CD8-positive, alpha-beta memory T cell (primary cell): ENCODE measurements at places on chromosomes 5 and 9. TPM values are rescaled to one million over a fixed set of nuclear protein-coding genes. Genes with fewer than 3 reads are reported as not detected.
A peak's percentile ranks its signal among the peaks of the same experiment; 100 is the strongest.

GRCh38 chr9:4986783-4987182, 1.7 kb downstream of the JAK2 start:
- H3K27me3 ChIP-seq = no peaks in the 10 kb centered on the region
- H3K27ac ChIP-seq = peak overlapping the region; percentile 74
- DNase-seq = no peak
- H3K4me1 ChIP-seq = peaks cover 34% of the 10 kb centered on the region
- peak overlapping the region; percentile 44 for H3K4me3 ChIP-seq

The ADGRV1 gene
- 0.33 TPM for total RNA-seq

The SH3TC2 gene
- total RNA-seq = not detected

DNA sequence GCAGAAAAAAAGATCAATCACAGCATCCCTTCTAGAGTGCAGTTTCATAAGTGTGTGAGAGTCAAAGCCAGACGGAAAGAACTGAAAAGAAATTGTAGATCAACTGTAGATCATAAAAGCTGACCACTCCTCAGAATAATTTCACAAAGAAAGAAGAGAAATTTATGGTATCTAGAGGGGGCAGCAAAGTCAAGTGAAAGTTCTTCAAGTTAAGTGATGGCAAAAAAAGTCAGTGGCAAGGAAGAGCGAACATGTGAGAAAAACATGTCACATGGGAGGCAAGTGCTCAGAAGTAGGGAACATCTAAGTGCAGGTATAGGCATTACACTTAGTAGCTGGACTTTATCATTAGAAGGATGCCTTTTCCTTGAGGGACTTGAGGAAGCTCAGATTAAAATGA, 245.1 kb upstream of the ISL1 start:
- H3K4me1 ChIP-seq = no peaks in the 10 kb centered on the region
- no peaks in the 10 kb centered on the region for H3K27me3 ChIP-seq
- H3K27ac ChIP-seq = no peak overlapping the region

The LHX3 gene
- total RNA-seq = not detected

DNA sequence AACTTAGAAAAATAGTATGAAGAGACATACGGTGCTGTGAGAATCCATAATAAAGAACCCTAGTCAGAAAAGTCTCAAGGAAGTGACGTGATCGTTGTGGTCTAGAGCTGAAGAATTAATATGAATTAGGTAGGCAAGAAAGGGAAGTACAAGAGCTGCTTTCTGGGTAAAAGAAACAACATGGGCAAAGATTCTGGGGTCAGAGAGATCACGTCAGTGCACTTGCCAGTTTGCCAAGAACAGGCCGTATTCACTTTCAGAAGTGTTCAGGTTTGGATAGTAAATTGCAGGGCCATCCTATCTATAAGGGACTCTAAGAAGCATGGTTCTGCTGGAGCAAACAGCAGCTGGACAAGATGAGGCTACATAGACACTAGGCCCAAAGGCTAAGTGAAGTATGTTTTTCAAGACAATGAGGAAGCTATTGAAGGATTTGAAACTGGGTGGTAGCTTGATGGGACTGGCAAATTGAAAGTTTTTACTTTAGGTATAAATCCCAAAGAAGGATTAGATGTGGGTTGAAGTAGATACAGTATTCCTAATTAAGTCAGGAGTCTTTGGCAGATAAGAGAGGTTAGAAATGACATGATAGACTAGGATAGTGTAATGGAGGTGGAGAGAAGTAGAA, 4.8 kb upstream of the CHD1 start:
- peaks cover 54% of the 10 kb centered on the region for H3K4me1 ChIP-seq
- H3K36me3 ChIP-seq = no peaks in the 10 kb centered on the region
- no peaks in the 10 kb centered on the region for H3K27me3 ChIP-seq
- H3K4me3 ChIP-seq = no peak overlapping the region
- DNase-seq = peak; percentile 72

DNA sequence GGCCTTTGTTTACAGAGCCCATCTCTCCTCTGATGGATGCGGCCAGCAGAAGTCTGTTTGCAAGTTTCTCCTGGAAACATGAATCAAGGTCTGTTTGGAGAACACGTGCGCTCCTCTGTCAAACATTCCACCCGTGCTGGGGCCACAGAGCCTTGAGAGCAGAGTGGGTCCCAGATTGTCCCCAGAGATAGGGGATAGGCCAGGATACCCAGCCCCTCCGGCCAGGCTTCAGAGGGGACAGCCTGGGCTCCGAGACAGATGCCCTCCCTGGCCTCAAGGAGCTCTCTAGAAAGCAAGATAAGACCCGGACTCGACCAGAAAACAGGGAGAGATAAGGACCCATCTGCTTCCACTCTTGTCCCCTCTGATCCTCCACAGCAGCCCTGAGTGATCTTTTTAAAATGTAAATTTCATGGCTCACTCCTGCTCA, 40.4 kb upstream of the HAND1 start:
- no peak for DNase-seq
- no peaks in the 10 kb centered on the region for H3K4me1 ChIP-seq
- H3K4me3 ChIP-seq = no peak overlapping the region
- no peaks in the 10 kb centered on the region for H3K36me3 ChIP-seq
- H3K27ac ChIP-seq = no peak overlapping the region

DNA sequence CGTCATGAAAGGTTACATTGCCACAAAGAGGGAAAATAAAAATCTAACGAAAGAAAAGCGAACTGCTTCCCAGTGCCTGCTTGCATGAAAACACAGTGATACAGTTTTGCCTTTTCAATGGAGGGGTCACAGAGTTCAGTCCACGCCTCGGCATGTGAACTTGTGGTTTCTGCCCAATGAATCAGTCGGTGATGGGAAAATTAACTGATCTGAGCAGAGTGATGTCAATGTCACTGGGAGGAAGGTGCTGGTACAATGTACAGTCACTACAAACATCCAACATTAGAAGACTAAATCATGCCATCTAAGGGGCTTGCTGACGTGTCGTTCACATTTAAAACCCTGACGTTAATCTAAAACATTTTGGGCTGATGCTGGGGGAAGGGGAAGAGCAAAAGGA, 151.8 kb upstream of the MSX2 start:
- H3K27me3 ChIP-seq = no peaks in the 10 kb centered on the region
- H3K36me3 ChIP-seq = no peaks in the 10 kb centered on the region
- no peak overlapping the region for H3K27ac ChIP-seq
- no peak overlapping the region for H3K4me3 ChIP-seq
- no peaks in the 10 kb centered on the region for H3K4me1 ChIP-seq

GRCh38 chr9:79220666-79221065, 351.1 kb upstream of the TLE4 start:
- no peak overlapping the region for H3K27ac ChIP-seq
- DNase-seq = no peak
- no peaks in the 10 kb centered on the region for H3K36me3 ChIP-seq
- H3K4me3 ChIP-seq = no peak overlapping the region
- no peaks in the 10 kb centered on the region for H3K27me3 ChIP-seq
- H3K4me1 ChIP-seq = no peaks in the 10 kb centered on the region

DNA sequence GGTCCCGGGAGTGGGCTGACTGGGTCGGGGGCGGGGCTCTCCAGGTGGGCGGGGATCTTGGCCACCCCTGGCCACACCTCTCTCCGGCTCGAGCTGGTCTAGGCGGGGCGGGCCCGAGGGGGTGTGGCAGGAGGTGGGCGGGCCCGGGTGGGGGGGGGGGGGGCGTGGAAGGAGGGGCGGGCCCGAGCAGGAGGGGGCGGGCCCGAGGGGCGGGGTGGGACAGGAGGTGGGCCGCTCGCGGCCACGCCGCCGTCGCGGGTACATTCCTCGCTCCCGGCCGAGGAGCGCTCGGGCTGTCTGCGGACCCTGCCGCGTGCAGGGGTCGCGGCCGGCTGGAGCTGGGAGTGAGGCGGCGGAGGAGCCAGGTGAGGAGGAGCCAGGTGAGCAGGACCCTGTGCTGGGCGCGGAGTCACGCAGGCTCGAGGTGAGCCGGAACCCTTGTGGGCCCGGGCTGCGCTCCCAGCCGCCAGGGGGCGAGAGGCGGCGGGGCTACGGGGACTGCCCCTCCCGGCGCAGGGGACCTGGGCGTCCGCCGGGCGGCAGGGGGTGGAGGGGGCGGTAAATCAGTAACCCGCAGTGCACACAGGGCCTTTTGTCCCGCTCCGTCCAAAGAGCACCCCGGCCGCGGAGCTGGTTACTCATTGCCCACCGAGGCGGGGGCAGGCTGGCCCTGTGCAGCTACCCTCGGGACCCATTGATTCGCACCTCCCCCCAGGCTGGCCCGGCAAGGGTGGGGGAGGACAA, at the start of gene FGFR4:
TSS of gene FGFR4 (plus strand) at position 262 of the 744 bp plus-strand sequence. CDS start 2,688 bp downstream, outside the sequence.
- H3K4me3 ChIP-seq = peak within 1 kb of the TSS; percentile 49
- peaks cover 8% of the 10 kb centered on the region for H3K4me1 ChIP-seq
- no peak within 1 kb of the TSS for H3K27ac ChIP-seq

The SUSD3 gene
- 12.3 TPM for total RNA-seq

- no peaks in the 10 kb centered on the region for H3K4me1 ChIP-seq
- no peaks in the 10 kb centered on the region for H3K27me3 ChIP-seq
- H3K36me3 ChIP-seq = no peaks in the 10 kb centered on the region
- no peak overlapping the region for H3K27ac ChIP-seq
- no peak for DNase-seq
These were observed 96.0 kb upstream of the PRR16 start for GRCh38 chr5:120367896-120368634.

DNA sequence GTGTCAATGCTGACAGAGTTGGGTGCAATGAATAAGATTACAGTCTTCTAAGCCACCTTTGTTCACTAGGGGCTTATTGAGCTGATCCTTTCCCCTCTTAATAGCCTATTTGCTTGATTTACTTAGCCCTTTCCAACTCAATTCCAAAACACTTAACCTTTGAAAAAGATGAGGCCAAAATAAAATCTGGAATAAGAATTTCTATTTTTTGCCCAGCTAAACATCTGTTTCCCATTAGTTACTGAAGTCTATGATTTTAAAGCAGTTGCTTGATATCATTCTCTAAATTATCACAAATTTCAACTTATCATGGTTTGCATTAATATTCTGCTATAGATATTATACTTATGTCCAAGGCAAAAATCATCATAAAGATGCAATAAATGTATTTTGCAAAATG, 1272.0 kb upstream of the ACO1 start:
- H3K36me3 ChIP-seq = no peaks in the 10 kb centered on the region
- no peaks in the 10 kb centered on the region for H3K4me1 ChIP-seq
- DNase-seq = no peak
- no peak overlapping the region for H3K4me3 ChIP-seq

- no peaks in the 10 kb centered on the region for H3K4me1 ChIP-seq
- H3K27me3 ChIP-seq = no peaks in the 10 kb centered on the region
- H3K27ac ChIP-seq = no peak overlapping the region
- DNase-seq = no peak
- no peak overlapping the region for H3K4me3 ChIP-seq
These were observed 176.6 kb downstream of the CACNA1B start for GRCh38 chr9:138053996-138054752.

DNA sequence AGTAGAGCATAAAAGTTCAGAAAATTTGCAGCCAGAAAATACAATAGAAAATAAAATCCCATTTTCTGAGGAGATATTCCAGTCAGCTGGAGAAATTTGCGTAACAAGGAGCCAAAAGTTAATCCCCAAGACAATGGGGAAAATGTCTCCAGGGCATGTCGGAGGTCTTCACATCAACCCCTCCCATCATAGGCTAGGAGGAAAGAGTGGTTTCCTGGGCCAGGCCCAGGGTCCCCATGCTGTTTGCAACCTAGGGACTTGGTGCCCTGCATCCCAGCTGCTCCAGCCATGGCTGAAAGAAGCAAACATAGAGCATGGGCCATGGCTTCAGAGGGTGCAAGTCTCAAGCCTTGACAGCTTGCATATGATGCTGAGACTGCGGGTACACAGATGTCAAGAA, 255.0 kb downstream of the DTWD2 start:
- no peak overlapping the region for H3K27ac ChIP-seq
- H3K36me3 ChIP-seq = no peaks in the 10 kb centered on the region
- H3K4me1 ChIP-seq = no peaks in the 10 kb centered on the region
- H3K27me3 ChIP-seq = no peaks in the 10 kb centered on the region

DNA sequence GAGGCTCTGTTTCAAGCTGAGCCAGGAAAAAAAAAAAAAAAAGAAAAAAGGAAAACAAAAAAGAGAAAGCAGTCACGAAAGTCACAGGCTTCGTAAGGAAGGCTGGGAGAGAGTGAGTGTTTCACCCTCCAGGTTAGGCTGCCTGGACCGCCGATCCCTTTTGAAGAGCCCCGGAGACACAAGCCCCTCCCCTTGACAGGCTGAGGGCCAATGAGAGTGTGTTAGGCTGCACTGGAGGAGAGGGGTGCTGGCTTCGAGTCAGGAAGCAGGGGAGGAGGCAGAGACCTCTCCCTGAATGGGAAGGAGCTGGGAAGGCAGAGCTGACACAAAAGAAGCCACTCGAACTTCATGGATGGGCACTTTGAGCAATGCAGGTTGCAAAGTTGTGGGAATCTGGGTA, at the start of gene NMUR2:
TSS of gene NMUR2 (minus strand) at position 135 of the 400 bp plus-strand sequence. CDS start 166 bp downstream, outside the sequence.
- no peak for DNase-seq
- H3K27me3 ChIP-seq = no peaks in the 10 kb centered on the region
- no peak within 1 kb of the TSS for H3K27ac ChIP-seq
- H3K4me3 ChIP-seq = no peak within 1 kb of the TSS
- H3K36me3 ChIP-seq = no peaks in the 10 kb centered on the region

GRCh38 chr5:175862131-175863012, 9.0 kb upstream of the CPLX2 start:
- no peak overlapping the region for H3K4me3 ChIP-seq
- no peaks in the 10 kb centered on the region for H3K4me1 ChIP-seq
- DNase-seq = no peak
- H3K27me3 ChIP-seq = no peaks in the 10 kb centered on the region
- no peaks in the 10 kb centered on the region for H3K36me3 ChIP-seq
- H3K27ac ChIP-seq = no peak overlapping the region

The SLC44A1 gene
- 8.3 TPM for total RNA-seq

DNA sequence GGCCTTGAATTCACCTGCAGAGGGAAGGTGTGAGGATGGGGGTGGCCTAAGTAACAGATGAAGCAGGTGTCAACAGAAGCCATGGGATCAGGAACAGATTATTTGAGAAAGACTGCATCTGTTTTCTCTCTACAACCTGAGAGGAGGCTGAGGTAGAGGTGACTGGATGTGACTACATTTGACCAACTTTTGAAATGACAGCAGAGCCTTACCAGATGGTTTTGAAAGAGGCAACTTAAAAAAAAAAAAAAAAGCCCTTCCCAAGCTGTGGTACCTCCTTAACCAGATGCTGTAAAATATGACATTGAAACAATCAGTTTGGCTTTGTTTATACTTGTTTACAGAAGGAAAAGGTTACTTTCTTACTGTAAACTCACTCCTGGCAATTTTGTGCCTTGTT, 108.6 kb downstream of the TRIO start:
- no peaks in the 10 kb centered on the region for H3K36me3 ChIP-seq
- DNase-seq = no peak
- no peaks in the 10 kb centered on the region for H3K27me3 ChIP-seq
- H3K27ac ChIP-seq = no peak overlapping the region
- H3K4me3 ChIP-seq = no peak overlapping the region

- H3K4me3 ChIP-seq = no peak overlapping the region
- no peaks in the 10 kb centered on the region for H3K27me3 ChIP-seq
- H3K27ac ChIP-seq = no peak overlapping the region
- no peaks in the 10 kb centered on the region for H3K36me3 ChIP-seq
These were observed 257.9 kb downstream of the ASTN2 start for GRCh38 chr9:117156771-117157535.

- H3K27me3 ChIP-seq = no peaks in the 10 kb centered on the region
- H3K36me3 ChIP-seq = no peaks in the 10 kb centered on the region
- no peak overlapping the region for H3K4me3 ChIP-seq
- no peak for DNase-seq
- no peak overlapping the region for H3K27ac ChIP-seq
- no peaks in the 10 kb centered on the region for H3K4me1 ChIP-seq
These were observed 49.1 kb upstream of the TEK start for GRCh38 chr9:27059907-27060306.
